ENCODE measurements at places on chromosomes 6 and 20. TPM values are rescaled to one million over a fixed set of nuclear protein-coding genes. Genes with fewer than 3 reads are reported as not detected.

DNA sequence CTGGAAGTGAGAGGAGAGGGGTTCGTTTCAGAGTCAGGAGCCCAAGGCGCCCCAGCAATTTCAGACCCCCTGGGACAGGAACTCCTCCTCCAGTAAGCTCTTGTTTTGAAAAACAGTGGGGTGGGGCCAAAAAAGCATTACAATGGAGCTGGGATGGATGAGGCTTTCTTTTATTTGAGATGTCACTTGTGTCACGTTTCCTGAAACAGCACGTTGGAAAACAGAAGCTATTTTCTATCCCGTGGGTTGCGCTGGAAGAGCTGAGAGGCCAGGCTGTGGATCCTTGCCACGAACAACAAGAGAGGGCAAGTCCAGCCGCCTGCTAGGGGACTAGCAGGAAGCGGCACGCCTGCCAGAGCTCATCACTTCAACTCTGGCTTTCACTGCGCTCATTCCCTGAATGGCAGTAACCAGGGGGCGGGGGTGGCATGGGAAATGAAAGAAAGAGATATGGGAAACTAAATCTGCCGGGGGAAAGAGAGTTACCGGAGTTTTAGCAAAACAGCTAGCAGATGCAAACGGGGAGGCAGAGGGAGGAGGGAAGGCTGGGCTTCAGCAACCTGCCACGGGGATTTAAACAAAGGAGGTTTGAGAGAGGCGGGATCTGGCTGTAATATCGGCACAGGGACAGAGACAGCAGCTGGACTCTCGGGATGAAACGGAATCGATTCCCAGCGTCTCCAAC is 34.6 kb downstream of the GCNT2 start:
- H3K4me3 ChIP-seq = peak overlapping the region; percentile 37
- no peaks in the 10 kb centered on the region for H3K27me3 ChIP-seq
- H3K36me3 ChIP-seq = no peaks in the 10 kb centered on the region
- peaks cover 27% of the 10 kb centered on the region for H3K4me1 ChIP-seq
- DNase-seq = peak; percentile 51
- H3K27ac ChIP-seq = peak overlapping the region; percentile 73

DNA sequence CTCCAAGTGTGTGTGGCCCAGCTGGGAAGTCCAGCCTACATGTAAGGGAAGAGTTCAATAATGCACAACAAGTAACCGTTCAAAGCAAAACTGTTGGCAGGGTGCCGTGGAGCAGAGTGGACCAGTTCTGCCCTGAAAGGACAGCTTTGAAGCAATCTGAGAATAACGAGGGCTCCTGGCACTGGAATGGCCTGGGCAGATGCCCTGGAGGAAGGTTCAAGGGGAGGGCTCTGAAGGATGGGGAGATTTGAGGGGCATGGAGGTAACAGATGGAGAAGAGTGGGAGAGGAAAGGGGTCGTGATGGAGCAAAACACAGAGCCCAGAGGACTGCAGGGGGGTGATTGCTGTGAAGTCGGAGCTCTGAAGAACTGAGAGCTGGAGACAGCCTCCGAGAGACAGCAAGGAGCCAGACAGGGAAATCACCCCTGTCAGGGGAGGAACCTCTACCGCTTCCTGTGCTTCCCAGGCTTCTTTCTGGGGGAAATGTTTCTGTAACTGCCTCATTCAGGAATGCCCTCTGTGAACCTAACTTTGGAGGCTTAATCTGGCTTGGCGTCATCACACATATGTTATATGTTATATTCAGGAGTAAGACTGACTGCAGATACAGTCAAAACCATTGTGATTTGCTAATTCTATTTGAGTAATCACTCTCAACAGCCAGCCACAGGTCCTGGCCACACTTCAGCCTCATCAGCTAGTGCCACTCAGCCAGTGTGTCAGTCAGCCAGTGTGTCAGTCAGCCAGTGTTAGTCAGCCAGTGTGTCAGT is 41.2 kb downstream of the ZC3H12D start:
- no peaks in the 10 kb centered on the region for H3K4me1 ChIP-seq
- no peak overlapping the region for H3K4me3 ChIP-seq
- H3K27ac ChIP-seq = no peak overlapping the region

CLDN20 gene
- polyA plus RNA-seq = not detected

GRCh38 chr20:53804920-53805894 is 211.6 kb upstream of the ZNF217 start:
- peaks cover 21% of the 10 kb centered on the region for H3K4me1 ChIP-seq
- no peaks in the 10 kb centered on the region for H3K27me3 ChIP-seq
- no peak overlapping the region for H3K4me3 ChIP-seq
- H3K27ac ChIP-seq = no peak overlapping the region
- no peak for DNase-seq

- no peaks in the 10 kb centered on the region for H3K36me3 ChIP-seq
- no peaks in the 10 kb centered on the region for H3K27me3 ChIP-seq
- H3K4me3 ChIP-seq = no peak overlapping the region
- H3K27ac ChIP-seq = no peak overlapping the region
These were observed 164.9 kb upstream of the SASH1 start for GRCh38 chr6:148177589-148178233.

ADGRF4 gene
- not detected for polyA plus RNA-seq

DNA sequence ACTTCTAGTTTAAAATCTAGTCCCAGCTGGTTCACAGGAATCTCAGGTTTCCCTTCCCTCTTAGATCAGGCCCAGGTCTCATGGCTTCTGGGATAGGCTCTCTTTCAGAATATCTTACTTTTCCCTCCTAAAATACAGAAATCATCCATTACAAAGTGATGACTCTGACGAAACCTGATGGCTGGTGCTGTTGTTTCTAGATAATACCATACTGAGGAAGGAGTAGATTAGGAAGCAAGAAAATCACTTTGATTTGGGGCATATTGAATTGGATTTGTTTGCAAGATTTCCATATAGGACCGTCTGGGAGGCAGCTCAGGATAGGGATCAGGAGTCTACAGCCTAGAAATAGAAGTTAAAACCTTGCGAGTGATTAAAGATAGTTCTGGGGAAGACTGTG is 3.6 kb downstream of the ZKSCAN3 start:
- H3K27me3 ChIP-seq = no peaks in the 10 kb centered on the region
- H3K36me3 ChIP-seq = no peaks in the 10 kb centered on the region
- H3K27ac ChIP-seq = no peak overlapping the region
- no peak for DNase-seq
- peaks cover 65% of the 10 kb centered on the region for H3K4me1 ChIP-seq
- H3K4me3 ChIP-seq = peak overlapping the region; percentile 7

MAFB gene
- 7.8 TPM for polyA plus RNA-seq

DNA sequence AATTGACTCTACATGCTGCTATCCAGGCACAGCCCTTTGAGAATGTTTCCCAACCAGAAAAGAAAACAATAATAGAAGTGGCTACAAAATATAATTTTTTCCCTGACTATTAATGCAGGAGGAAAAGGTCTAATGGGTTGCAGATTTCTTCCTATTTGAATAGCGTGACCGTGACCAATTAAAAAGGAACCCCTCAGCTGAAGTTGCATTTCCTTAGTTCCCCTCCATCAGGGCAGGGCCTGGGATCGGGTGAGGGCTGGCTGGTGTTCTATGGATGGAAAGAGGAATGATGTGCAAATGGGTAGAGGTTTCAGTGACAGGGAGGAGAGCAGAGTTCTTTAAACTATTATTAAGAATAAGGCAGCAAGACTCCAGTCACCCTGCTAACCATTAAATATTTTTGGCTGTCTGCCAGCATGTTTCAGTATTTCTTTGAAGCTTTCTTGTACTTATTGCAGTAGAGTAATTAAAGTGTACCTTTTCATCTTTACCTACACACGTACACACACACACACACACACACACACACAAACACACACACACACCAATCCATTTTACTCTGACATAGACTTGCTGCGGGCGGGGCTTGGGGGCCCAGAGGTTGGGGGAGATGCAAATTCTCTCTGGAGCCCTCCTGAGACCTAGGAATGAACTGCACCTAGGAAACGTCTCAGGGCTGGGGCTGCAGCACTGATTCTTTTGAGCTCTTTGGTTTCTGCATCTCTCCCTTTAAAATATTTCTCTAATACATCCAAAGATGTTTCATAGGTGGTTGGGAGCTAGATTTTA is 154.8 kb upstream of the SLC35B3 start:
- no peaks in the 10 kb centered on the region for H3K4me1 ChIP-seq
- H3K27me3 ChIP-seq = no peaks in the 10 kb centered on the region
- H3K4me3 ChIP-seq = no peak overlapping the region
- H3K36me3 ChIP-seq = no peaks in the 10 kb centered on the region
- no peak overlapping the region for H3K27ac ChIP-seq

- no peak overlapping the region for H3K27ac ChIP-seq
- no peak for DNase-seq
- H3K36me3 ChIP-seq = no peaks in the 10 kb centered on the region
- H3K4me3 ChIP-seq = no peak overlapping the region
These were observed 422.7 kb downstream of the CD83 start for GRCh38 chr6:14540276-14540675.

DNA sequence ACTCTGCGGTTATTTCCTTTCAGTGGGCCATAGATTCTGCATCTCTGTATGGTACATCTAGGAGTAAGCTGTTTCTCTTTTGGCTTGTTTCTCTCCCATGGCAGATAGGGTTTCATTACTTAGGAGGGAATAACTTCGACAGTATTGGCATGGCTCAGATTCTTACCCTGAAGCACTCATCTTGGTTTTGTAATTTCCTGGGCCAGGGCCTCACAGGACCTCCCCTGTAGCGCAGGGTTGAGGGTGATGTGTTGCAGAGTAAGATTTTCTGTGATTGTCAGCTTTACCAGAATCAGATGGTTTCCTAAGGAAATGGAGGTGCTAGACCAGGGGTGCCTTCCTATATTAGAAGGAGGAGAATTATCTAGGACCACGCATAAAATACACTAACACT is 78.3 kb downstream of the STXBP5 start:
- H3K4me3 ChIP-seq = no peak overlapping the region
- H3K27me3 ChIP-seq = no peaks in the 10 kb centered on the region
- peaks cover 32% of the 10 kb centered on the region for H3K4me1 ChIP-seq
- peaks cover 29% of the 10 kb centered on the region for H3K36me3 ChIP-seq
- H3K27ac ChIP-seq = no peak overlapping the region
